Effector CD4-positive, alpha-beta T cell (primary cell): ENCODE measurements at places on chromosomes 1 and 21.

- no peak for DNase-seq
Measured at GRCh38 chr1:45929257-45929687, 125.9 kb downstream of the MAST2 start.

- peak; percentile 68 for DNase-seq
Measured at GRCh38 chr1:160837558-160838205, 25.0 kb downstream of the CD244 start.

DNA sequence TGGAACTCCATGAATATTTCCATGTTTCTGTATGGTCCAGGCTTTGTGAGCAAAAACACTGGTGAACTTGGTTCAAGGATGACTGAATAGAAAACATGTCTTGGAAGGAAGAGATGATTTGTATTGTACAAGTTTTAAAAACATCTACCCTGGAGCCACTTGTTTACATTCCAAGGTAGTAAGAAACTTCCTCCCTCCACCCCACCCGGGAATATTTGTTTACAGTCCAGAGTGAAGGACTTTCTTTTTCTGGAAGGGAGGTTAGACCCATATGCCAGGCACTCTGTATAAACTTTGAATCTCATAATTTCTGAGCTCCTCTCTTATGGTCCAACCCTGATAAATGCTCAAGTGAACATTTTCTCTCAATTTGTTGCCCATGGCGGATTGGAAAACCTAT, 323.3 kb upstream of the LYPLAL1 start:
- no peak for DNase-seq

- no peak for DNase-seq
Measured at GRCh38 chr1:44718091-44718490, 12.9 kb downstream of the RNU5D-1 start.

GRCh38 chr1:36530261-36530660, 47.5 kb upstream of the CSF3R start:
- DNase-seq = no peak

DNA sequence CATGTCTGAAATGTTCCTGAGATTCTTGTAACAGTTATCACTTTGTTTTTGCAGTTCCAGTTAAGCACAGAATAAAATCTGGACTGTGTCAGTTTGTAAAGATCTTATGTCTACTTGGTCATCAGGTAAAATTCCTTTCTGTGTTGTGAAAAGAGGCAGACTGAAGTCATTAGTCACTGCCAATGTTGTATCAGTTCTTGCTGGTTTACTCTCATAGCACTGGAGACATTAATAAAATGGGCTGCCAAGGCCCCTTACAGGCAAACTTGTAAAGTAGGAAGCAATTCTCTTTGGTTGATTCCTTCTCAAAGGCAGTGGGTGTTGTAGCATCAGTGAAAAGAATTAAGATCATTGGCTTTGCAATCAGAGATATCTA, 61.4 kb upstream of the ST6GALNAC3 start:
- DNase-seq = no peak

- no peak for DNase-seq
Measured at GRCh38 chr1:110498270-110498669, 20.7 kb downstream of the KCNA10 start.

- DNase-seq = no peak
Measured at GRCh38 chr1:234600418-234601281, 9.3 kb downstream of the IRF2BP2 start.

GRCh38 chr1:244280201-244280600, 171.5 kb downstream of the ADSS2 start:
- no peak for DNase-seq

- no peak for DNase-seq
Measured at GRCh38 chr1:110285316-110285715, 53.9 kb upstream of the RBM15 start.

GRCh38 chr21:31339721-31340120, 4.3 kb downstream of the TIAM1 start:
- no peak for DNase-seq

DNA sequence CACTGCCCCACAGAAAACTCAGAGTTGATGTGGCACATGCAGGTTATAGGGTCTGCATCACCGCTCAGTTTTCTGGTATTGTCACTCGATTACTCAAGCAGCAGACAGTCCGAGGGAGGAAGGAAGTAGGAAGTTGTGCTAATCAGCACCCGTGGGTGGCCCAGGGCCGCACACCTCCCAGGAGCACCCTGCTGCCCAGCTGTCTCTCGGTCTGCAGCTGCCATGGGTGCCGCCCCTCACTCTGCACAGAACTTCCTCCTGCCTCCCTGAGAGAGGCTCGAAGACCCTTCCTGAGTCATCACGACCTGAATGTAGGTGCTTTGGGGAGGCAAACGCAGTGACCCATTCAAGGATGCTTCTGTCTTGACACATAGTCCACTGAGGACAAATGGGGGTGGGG, 4.2 kb upstream of the TFF3 start:
- no peak for DNase-seq

DNA sequence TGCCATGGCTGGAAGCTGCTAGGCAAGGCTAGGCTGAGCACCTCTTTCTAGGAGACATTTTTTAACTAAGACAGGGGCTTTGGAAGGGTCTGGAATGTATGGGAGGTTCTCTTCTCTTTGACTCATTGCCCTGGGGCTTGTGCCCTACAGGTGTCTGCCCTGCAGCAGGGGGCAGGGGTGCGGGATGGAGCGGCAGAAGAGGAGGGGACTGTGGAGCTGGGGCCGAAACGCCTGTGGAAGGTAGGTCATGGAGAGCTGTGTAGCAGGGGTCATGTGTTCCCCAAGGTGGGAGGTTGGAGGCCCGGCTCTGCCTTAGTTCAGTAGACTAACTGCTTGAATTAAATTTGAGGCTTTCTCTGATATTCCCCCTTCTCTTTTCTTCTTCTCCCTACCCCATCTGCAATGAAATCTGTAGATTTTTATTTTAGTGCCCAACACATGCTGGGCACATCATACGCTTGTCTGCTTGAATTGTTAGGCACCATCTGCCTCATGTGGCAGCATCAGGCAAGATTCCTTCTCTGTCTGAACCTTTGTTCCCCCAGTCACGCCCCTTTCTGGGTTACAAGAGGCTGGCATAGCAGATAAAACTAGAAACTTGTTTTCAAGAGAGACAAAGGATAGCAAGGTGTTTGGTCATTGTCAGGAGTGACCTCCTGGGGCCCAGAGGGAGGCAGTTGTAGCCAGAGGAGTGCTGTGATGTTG, 18.4 kb downstream of the PPFIA4 start:
- DNase-seq = no peak

- DNase-seq = no peak
Measured at GRCh38 chr1:75672108-75672507, 52.4 kb upstream of the ACADM start.

- DNase-seq = no peak
Measured at GRCh38 chr1:33036051-33036525, 595 bp downstream of the AK2 start.
